IMR-90 (cell line): ENCODE measurements at places on chromosomes 7 and 10. TPM values are rescaled to one million over a fixed set of nuclear protein-coding genes. Genes with fewer than 3 reads are reported as not detected.
A peak's percentile ranks its signal among the peaks of the same experiment; 100 is the strongest.

GRCh38 chr10:90289037-90289436 lies 568.8 kb downstream of the HTR7 start:
- peak; percentile 46 for DNase-seq

DNA sequence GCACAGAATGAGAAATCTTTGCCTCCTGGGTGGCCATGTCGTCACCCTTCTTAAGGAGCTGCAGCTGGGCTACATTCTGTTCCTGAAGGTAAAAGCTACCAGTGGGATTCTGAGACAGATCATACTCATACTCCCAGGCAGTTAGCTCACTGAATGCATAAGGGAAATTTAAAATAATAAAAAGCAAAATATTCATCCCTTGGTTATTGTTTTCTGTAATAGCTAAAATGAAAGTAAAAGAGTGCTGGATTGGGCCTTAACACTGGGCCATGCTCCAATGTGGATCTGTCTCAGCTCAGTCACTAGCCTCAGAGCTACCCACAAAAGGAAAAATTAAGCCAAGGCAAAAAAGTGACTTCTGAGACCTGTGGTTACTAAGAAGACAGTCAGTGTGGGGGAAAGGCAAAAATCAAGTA lies 8.9 kb upstream of the DYNC2I1 start:
- DNase-seq: no peak

- no peak for DNase-seq
Measured at GRCh38 chr7:113446791-113447190, 328.4 kb upstream of the SMIM30 start.

DNA sequence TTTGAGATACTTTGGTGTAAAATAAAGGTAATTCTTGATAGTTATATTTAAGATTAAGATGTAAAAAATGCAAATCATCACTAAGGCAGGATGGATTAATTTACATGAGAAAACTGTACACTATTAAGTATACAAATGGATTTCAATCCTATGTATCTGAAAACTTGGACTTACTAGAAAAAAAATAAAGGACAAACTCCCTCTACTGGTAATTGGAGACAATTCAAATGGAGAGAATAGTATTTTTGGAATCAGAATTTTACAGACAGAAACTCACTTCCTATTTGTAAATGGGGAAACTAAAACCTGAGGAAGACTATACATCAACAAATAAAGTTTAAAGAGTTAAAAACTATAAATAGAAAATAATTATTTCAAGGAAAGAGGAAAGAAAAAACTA lies 62.6 kb downstream of the CUL2 start:
- peak; percentile 39 for DNase-seq

DNA sequence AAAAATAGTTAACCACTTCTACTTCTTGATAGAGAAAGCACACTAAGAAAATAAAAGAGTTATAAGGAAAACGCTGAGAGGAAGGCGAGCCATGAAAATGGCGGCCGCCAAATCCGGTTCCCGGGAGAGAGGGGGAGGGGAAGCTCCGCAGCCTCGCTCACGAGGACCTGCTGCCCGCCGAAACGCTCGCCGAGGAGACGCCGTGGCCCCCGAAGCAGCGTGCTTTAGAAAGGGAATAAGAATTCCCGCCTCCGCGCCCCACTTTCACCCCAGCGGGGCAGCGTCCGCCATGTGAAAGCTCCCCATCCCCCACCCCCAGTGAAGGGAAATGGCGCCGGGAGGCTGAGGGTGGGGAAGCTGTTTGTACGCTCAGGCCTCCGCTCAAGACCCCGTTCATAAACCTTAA lies 505 bp downstream of the HNRNPA2B1 start:
- no peak for DNase-seq

DNA sequence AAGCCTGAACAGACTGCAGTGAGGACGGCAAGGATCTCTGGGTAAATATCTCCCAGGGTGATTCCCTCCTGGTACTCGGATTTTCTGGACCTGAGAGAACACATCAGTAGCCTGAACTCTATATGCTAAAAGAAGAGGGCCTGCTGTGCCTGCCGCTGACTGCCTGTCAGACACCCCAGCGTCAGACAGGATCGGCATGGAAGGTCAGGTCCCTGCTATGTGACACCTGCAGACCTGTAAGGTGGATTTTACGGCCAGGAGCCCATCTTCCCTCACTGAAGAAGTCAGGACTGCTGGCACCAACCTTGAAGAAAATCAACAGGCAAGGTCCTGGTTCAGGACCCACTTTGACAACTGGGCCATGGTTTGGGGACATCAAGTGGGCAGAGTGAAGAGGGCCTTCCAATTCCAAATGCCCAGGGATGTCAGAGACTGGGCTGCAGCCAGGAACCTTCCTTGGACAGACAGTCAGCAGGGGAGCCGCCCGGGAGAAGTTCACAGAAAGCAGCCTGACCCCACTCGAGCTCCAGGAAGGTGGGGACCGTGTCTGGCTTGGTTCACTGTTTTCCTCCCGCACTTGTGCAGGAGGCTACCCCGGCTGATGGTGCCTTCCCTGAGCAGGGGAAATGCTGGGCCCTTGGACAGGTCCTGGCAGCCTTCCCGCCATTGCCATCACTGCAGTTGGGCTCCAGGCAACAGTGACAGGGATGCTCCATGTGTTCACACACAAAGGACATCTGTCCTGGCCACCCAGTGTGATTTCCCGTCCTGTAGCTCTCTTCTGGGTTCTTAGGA lies 91.8 kb upstream of the LANCL2 start:
- no peak for DNase-seq

ZNF33A gene
- total RNA-seq: 11.4 and 14.3 TPM in 2 replicates

PON3 gene
- total RNA-seq: not detected in 2 replicates

GRCh38 chr10:123774132-123774742 lies 108.1 kb downstream of the GPR26 start:
- no peak for DNase-seq

- no peak for DNase-seq
Measured at GRCh38 chr7:151246851-151247580, 1.5 kb downstream of the SMARCD3 start.
